Colonic mucosa (tissue), 4 donors: ENCODE measurements at places on chromosomes 12 and 14. TPM values are rescaled to one million over a fixed set of nuclear protein-coding genes. Genes with fewer than 3 reads are reported as not detected.

- peak; percentile 89 for DNase-seq
Observed at GRCh38 chr14:68705741-68706283, 87.1 kb downstream of the ZFP36L1 start.

The CACNB3 gene
- total RNA-seq: 23.4 TPM

DNA sequence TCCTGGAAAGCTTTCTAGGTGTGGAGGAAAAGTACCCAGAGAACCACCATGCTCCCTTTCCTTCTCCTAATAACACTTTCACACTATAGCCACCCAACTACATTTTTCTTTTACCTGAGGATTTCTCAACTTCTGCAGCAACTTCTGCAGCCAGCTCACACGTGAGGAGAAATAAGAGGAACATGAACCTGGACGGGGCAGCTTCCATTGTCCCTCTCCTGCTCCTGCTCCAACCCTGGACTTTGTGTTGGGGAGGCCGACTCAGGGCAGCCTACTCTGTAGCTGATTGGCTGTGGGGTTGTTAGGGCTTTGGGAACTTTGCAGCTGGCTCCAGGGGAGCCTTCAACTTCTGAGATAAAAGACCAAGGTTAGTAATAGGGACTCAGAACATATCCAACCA, at the start of gene ERP27:
ERP27 (minus strand) TSS at position 237 of the 400 bp plus-strand sequence; CDS start at position 208, 29 bp downstream.
- no peak for DNase-seq

GRCh38 chr12:82366197-82366596, 7.9 kb downstream of the METTL25 start:
- no peak for DNase-seq

The ACSM4 gene
- not detected for total RNA-seq

The UTP20 gene
- 7.2 TPM for total RNA-seq
